Anterior cingulate cortex (tissue), 58 donors: ENCODE measurements at places on chromosomes 12 and 14.

DNA sequence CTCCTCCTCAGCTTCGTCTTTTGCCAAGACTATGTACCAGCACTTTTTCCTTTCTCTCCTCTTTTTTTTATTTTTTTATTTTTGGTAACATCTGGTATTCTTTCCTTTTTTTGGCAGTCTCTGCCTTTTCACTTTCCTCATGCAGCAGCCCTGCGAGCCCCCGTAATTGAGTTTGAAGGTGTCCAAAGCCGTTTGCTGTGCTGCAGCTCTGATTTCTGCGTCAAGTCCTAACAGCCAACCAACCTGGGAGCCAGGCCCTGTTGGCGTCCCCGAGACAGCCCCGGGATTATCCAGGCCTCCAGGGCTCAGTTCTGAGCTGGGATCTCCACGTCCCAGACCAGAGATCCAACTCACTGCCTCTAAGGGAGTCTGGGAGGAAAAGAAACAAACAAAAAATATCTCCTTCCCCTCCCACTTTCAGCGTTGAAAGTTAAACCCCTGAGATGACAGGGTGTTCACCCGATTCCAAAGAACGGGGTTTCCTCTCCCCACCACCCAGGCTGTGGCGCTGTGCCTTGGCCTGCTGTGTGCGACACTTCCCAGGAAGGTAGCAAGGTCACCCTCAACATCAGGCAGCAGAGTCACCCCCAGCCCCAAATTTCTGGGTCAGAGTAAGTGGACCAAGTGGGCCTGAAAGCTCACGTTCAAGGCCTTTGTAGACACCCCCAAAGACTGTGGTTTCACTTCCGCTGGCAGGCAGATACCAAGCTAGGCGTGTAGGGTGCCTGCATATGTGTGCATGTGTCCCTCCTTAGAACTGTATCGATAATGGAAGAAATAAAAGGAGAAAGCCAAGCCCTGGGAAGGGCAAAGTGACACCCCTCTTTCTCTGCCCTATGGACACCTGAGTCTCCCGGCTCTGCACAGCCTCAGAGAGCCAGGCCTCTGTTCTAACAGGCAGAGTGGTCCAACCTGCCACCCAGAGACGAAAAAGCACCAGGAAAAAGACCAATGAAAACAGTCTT is 11.1 kb downstream of the BCL11B start:
- no peak for DNase-seq

DNA sequence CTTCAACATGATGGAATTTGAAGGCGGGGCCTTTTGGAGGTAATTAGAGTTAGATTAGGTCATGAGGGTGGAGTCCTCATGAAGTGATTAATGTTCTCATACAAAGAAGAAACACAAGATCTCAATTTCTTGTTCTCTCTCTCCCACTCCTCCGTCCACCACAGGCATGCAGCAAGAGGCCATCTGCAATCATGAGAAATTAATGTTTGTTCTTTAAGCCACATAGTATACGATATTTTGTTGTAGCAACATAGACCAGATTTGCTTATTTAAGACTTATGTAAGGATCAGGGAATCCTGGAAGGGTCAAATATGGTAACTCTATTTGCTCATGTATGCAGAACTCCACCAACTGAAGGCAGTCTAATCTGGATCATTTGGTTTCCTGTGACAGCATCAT is 429.0 kb downstream of the LRIG3 start:
- no peak for DNase-seq

DNA sequence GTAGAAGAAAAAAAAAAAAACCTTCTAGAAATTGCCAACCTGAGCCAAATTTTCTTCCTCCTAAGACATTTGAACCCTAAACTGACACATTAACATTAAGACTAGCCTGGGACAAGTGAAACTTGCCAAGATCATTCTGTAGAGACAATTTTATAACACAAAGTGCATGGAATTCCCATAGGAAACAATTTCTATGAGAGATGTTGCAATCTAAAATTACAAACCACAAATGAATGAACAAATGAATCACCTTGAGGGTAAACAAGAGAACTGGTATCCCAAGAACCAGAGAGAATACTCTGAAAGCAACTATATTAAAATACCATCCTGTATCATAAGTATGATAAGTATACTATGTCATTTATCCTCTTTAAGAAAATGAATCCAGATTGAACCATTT is 165.3 kb downstream of the DICER1 start:
- DNase-seq: no peak

GRCh38 chr14:80845856-80846255 is 95.7 kb downstream of the CEP128 start:
- DNase-seq: no peak

- no peak for DNase-seq
These were observed 115.4 kb downstream of the MED13L start for GRCh38 chr12:116162071-116162470.

GRCh38 chr14:46651526-46652144 is at the start of gene RPL10L:
Gene RPL10L, minus strand, starts transcription at chr14:46651781. Its CDS starts 45 bp downstream, at chr14:46651736.
- DNase-seq: no peak

GRCh38 chr14:84323978-84324377 is 1206.0 kb upstream of the FLRT2 start:
- DNase-seq: no peak

- DNase-seq: no peak
These were observed 27.0 kb upstream of the EEA1 start for GRCh38 chr12:92955997-92956663.

GRCh38 chr12:56154818-56155217 is 2.4 kb downstream of the MYL6B start:
- DNase-seq: no peak
